ENCODE measurements at places on chromosomes 16 and 17. TPM values are rescaled to one million over a fixed set of nuclear protein-coding genes. Genes with fewer than 3 reads are reported as not detected.

ENDOV gene
- 12.4 TPM for total RNA-seq

GRCh38 chr16:3655396-3656159 lies 1.1 kb downstream of the DNASE1 start:
- DNase-seq: no peak

GRCh38 chr16:86557587-86557986 lies 2.6 kb upstream of the MTHFSD start:
- DNase-seq: no peak

DNA sequence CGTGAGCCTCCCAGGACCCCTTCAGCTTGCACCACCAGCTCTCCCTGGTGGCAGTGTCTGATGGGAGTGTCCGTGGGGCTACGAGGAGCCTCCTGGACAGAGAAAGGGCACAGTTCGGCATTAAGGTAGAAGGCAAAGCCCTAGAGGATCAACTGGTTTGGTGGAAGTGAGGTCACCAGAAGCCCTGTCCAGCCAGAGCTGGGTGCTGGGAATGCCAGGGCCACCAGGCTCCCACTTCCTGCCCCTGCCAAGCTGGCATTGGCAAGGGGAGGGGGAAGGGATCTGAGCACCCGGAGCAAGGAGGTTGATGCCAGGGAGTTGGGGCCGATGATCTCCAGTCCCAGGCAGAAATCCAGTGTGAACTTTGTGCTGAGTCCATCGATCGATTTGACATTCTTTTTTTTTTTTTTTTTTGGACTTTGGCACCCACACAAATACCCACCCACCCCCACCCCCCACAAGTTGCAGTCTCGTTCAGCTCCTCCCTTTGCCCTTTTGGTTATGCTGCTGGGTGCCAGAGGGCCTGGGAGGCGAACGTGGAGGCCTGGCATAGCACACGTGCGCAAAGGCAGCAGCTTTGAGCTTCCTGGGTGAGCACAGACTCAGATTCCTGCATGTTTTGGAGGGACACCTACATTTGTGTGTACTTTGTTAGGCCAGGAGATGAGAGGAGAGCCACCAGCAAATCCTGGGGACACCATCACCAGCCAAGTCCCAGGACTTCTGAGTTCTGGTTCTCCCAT lies 2.1 kb downstream of the NHERF1 start:
- DNase-seq: no peak

PRSS53 gene
- total RNA-seq: 2.8 TPM

EFCAB13 gene
- total RNA-seq: 4.9 TPM

DNA sequence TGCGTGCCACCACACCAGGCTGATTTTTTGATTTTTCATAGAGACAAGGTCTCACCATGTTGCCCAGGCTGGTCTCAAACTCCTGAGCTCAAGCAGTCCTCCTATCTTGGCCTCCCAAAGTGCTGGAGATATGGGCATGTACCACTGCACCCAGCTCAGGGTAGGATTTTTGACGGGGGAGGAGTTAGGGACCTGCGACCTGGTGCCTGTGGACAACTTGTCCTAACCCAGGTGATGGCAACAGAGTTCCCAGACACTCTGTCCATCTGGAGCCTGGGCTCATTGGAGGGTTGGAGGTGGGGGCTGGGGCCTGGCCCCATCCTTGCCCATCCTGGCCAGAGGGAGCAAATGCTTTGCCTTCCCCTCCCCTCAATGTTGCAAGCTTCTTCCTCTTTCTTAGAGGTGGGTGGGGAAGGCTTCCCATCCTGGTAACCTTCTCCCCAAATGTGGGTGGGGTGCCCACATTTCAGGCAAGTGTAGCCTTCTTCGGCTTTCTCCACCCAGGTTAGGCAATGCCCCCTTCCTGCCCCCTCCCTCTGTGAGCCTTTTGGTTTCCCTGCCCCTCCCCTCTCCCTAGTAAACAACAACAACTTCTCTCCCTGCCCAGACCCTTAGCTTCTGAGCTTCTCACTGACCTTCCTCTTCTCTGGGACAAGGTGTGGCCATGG lies 24.9 kb downstream of the RARA start:
- no peak for DNase-seq

- no peak for DNase-seq
Measured at GRCh38 chr17:69692171-69692570, 277.7 kb downstream of the MAP2K6 start.

ZDHHC1 gene
- total RNA-seq: 7.6 TPM

ZMYND15 gene
- 0.18 TPM for total RNA-seq

DNA sequence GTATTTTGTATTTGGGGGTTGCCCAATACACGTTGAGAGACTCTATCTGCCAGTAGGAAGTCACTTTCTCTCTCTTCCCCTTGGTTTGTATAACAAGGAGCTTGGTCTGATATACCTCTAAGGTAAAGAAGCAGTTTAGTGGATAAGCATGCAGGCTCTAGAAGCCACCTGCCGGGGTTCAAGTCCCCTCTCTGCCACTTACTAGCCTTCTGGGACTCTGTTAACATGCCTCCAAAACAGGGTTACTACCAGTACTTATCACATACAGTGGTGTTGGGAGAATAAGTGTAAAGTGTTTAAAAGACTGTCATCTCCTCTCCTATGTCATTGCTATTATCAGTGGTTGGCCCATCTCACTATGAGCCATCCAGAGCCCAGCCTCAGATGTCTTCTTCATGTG lies 156.1 kb upstream of the HS3ST3A1 start:
- no peak for DNase-seq

DNA sequence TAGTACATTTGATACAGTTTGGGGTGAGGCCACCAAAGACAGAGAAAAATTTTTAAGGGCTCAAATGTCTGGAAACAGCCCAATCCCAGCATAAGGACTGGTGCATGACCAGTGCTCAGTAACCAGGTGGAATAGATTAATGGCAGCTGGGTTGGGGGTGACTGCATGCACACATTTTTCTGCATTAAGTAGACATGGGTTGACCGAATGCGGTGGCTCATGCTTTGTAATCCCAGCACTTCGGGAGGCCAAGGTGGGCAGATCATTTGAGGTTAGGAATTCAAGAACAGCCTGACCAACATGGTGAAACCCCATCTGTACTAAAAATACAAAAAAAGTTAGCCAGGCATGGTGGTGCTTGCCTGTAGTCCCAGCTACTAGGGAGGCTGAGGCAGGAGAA lies 121.1 kb upstream of the HSBP1 start:
- no peak for DNase-seq

KREMEN2 gene
- total RNA-seq: not detected

SGCA gene
- 0.90 TPM for total RNA-seq

GDPD1 gene
- 0.49 TPM for total RNA-seq

GRCh38 chr16:52293204-52293603 lies 253.7 kb downstream of the TOX3 start:
- DNase-seq: no peak

TSNAXIP1 gene
- 1.8 TPM for total RNA-seq

ATP2C2 gene
- not detected for total RNA-seq

USH1G gene
- total RNA-seq: not detected

CTRL gene
- 0.27 TPM for total RNA-seq

DNA sequence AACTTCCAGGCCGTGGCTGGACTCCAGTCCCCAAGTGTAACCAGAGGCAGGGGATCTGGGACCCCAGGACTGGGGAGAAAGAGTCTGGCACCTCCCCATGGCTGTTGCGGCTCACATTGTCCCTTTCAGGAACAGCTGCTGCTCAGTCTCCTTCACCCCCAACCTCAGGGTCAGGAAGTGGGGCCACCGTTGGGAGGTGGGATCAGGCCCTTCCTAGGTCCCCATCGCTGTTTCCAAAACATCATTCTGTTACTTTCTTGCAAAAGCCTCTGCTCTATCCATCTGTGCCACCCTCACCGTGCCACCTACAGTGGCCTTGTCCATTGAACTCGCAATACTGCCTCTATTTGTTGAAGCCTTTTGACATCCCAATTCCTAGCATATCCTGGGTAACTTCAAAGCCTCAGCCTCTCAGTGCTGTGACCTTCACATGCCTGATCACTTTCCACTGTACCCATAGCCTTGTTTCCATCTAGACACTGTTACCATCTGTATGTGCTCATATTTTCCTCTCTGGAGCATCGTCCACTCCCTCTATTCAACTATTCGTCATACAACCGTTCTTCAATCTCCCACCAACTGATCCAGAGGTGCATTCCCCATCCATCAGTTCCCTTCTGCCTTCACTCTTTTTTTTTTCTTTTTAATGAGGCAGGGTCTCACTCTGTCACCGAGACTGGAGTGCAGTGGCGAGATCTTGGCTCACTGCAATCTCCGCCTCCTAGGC lies 15.0 kb upstream of the SRCIN1 start:
- no peak for DNase-seq

DNA sequence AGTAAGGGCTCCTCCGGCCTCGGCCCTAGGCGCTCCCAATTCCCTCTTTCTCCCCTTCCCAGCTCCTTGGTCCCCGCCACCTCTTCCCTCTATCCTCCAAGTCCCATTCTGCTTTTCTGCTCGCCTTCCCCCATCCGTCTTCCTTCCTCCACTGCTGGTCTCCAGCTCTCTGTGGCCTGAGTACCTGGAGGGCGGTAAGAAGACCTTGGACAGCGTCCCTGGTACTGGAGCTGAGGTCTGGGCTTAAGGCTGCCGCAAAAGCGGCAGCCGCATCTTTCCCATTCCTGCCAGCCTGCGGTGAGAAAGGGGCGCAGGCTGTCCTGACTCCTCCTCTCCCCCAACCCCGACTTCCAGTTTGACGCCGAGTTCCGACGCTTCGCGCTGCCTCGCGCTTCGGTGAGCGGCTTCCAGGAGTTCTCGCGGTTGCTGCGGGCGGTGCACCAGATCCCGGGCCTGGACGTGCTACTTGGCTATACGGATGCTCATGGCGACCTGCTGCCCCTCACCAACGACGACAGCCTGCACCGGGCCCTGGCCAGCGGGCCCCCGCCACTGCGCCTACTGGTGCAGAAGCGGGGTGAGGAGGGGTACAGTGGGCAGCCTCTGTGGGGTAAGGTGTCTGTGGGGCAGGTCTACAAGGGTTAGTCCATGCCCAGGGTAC lies 471 bp downstream of the PARD6A start:
- peak; percentile 31 for DNase-seq

- no peak for DNase-seq
Measured at GRCh38 chr16:84948851-84949610, 62.3 kb downstream of the ZDHHC7 start.

DNA sequence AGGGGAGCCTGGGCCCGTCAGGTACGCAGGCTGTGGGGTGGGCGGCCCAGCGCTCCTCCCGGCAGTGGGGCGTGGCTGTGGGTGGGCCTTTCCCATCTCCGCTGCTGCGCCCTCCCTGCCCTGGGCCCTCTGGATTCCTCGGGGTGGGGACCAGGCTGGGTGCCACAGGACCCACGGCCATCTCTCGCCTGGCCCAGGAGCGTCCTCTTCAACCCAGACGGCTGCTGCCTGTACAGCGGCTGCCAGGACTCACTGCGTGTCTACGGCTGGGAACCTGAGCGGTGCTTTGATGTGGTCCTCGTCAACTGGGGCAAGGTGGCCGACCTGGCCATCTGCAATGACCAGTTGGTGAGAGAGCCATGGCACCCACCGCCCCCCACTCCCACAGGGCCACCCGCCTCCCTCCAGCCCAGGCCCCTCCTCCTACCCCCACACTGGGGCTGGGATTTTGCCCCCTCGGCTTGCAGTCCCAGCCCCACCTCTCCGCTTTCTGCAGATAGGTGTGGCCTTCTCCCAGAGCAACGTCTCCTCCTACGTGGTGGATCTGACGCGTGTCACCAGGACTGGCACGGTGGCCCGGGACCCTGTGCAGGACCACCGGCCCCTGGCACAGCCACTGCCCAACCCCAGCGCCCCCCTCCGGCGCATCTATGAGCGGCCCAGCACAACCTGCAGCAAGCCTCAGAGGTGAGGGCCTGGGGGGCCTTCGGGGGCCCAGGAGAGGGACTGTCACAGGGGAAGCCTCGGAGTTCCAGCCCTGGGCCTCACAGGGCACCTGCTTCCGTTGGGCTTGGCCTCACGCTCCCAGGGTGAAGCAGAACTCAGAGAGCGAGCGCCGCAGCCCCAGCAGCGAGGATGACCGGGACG lies 17.2 kb downstream of the KATNB1 start:
- no peak for DNase-seq

DNA sequence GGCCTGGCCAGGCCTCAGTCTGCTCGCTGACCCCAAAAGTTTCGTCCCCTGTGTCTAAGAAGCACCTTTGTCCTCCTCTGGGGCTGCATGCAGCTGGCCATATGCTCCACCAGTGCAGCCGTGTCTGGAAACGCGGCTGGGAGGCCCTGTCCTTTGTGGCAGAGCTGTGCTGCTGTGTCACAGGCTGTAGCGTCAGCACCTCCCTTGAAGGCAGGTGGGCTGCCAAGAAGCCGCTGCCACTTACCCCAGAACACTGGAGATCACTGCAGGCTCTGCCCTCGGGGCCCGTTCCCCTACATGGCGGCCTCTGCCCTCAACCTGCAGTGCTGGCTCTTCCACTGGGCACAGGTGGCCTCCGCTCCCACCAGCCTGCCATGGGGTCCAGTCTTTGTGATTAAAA lies 15.7 kb upstream of the MC1R start:
- DNase-seq: no peak

SBK1 gene
- not detected for total RNA-seq

DNA sequence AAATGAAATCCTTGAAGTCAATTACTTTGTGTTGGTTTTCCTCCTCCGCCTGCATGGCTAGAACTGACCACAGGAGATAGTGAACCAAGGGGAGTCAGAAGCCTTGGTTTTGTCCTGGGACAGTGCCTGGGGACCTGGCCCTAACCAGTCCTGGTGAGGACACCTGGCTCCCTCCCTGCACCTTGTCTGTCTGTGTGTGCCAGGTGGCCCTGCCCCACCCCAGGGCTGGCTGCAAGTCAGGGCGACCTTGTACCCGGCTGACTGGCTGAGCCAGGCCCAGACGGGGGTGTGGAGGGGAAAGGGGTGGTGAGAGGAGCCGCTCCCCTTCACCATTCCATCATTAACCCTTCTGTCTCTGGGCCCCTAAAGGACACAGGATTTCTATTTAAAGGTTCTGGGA lies 3.4 kb downstream of the RAPGEFL1 start:
- no peak for DNase-seq

TBC1D3E gene
- not detected for total RNA-seq

DNA sequence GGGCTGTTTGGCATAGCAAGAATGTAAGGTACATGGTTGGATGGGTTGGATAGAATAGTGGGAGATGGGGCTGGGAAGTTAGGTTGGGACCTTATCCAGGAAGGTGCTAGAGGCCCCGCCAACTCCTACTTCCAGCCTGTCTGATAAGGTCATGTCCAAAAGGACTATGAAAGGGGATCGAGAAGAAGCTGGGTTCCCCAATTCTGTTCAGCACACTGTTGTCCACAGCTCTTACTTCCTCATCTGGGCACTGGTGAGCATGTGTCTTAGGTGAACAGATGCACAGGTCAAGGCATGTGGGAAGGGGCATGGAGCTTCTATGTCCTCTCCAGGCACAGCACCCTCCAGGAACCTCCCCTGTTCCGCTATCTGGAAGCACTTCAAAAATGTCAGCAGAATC lies 5.6 kb upstream of the ULK2 start:
- no peak for DNase-seq

ACSM2A gene
- not detected for total RNA-seq

- no peak for DNase-seq
Measured at GRCh38 chr17:56718515-56718914, 115.2 kb downstream of the C17orf67 start.
